ENCODE measurements at places on chromosomes 4 and X.
A peak's percentile ranks its signal among the peaks of the same experiment; 100 is the strongest.

- no peak for DNase-seq
Observed at GRCh38 chr4:89759426-89759825, 77.5 kb downstream of the SNCA start.

GRCh38 chr4:90152024-90152423 is 24.8 kb downstream of the CCSER1 start:
- no peak for DNase-seq

GRCh38 chr4:6749340-6750171 is 33.0 kb upstream of the KIAA0232 start:
- peak; percentile 59 for DNase-seq

DNA sequence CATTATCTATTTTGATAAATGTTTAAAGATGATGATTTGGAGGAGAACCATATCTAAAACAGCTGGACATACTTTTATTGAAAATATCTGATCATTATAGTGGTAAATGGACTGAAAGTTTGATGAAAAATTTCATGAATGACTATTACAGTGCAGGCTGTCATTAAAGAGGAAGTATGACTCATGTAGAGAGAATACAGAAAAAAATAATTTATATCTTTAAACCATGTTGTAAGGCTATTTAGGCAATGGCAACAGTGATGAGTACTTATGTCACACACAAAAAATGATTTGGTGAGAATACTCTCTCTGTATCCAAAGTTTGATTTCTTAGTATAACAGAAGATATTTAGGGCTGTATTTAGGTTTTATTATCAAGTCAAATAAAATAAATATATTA is 3.9 kb upstream of the GLRB start:
- DNase-seq = peak; percentile 48

- no peak for DNase-seq
Observed at GRCh38 chrX:13088156-13088487, 43.7 kb upstream of the FAM9C start.

DNA sequence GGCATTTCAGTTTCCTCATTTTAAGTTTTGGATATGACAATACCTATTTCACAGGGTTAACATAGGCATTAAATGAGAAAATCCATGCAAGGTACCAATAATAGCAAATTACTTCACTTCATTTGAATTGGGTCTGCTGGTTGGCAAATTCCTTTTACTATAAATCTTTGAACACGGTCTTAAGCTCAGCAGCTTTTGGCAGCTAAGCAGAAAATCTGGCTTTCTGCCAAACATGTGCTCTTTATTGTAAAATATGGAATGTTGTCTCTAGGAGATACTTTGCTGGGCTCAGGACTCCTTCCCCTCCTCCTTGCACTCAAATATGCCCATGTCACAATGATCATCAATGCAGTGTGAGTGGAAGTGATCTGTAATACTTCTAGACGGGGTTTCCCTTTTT is 16.8 kb upstream of the DMP1 start:
- no peak for DNase-seq

DNA sequence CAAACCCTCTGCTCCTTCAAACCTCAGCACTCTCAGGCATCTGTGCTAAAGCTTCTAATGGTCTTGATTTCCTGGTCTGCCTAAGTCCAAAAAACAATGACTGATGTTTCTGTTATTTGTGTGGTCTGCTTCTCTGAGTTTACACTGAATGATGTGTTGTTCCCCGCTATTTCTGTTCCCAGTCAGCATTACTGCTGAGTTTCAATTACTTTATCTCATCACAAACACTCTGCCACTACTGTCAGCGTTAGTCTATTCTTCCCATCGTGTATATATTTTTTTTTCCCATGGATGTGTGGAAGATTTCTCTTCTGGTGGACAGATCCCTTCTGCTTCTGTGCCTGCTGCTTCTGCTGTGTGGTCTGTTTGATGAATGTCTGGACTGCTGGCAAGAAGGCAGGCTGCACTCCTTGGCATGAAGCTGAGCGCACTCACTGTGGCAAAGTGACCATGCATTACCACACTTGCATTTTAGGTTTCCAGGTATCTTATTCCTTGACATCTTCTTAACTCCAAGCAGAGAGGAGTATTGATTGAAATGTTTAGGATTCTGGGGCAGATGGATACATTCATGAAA is 106.9 kb upstream of the PAQR3 start:
- no peak for DNase-seq

DNA sequence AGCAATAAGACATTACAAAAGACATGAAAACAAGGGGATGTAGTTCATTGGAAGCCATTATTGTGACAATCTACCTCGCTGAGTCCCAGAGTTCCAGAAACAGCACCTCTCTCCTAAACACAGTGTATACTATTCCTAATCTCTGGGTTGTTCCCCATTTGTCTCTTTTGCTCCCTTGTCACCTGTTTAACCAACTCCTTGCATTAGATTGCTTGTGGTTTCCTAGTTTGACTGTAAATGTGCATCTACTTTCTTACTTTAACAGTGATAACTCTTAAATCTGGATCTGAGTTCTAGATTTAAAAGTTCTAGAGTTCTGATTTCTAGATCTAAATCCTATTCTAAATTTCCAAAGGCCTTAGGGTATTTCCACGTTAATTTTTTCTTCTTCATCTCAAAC is 71.6 kb upstream of the TET2 start:
- no peak for DNase-seq

- DNase-seq = no peak
Observed at GRCh38 chr4:89674876-89675459, 162.0 kb downstream of the SNCA start.

DNA sequence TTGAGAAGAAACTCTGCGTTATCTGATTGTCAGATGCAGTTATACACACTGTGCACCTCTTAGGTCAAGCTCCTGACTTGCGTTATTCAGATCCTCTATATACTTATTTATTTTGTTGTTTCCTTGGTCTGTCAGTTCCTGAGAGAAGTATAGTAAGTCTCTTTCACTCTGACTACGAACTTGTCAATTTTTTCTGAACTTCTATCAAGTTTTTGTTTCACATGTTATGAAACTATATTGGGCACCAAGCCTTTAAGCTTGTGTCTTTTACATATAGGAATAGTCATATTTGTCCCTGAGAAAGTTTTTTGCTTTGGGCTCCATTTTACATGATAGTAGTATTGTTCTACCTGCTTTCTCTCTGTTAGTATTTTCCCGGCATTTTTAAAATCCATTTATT is 31.7 kb downstream of the ZNF275 start:
- no peak for DNase-seq

DNA sequence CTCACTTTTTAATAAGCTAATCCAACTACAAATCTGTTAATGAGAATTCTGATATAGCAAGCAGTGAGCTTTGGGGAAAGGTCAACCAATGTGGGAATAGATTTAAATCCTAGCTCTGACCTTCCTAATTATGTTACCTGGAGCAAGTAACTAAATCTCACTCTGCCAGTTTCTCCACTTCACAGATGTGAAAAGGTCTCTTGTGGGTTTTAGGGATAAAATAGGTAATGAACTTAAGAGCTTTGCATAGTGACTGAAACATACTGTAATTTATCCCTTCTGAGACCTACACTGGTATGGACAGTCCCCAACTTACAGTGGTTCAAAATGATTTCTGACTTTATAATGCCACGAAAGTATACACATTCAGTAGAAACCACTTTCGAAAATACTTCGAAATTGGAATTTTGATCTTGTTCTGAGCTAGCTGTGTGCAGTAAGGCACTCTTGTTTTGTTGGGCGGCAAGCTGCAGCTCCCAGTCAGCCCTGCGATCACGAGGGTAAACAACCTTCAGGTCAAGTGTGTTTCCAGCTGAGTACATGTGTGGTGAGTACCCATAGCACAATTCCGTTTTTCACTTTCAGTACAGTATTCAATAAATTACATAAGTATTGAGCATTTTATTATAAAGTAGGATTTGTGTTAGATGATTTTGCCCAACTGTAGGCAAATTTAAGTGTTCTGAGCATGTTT is 93.7 kb downstream of the ADGRL3 start:
- no peak for DNase-seq

GRCh38 chr4:104915864-104916263 is 230.8 kb upstream of the TET2 start:
- DNase-seq = no peak

Measured in suppressor macrophage treated with lipopolysaccharide for 4 hours (primary cell).